ENCODE measurements at places on chromosomes 7 and 10. TPM values are rescaled to one million over a fixed set of nuclear protein-coding genes. Genes with fewer than 3 reads are reported as not detected.

KCNMA1 gene
- polyA plus RNA-seq = not detected

FAM237B gene
- not detected for polyA plus RNA-seq

TUBAL3 gene
- not detected for polyA plus RNA-seq

BHLHA15 gene
- polyA plus RNA-seq = 0.61 TPM

ANKRD2 gene
- not detected for polyA plus RNA-seq

ADRB1 gene
- polyA plus RNA-seq = not detected

LDB3 gene
- not detected for polyA plus RNA-seq

DGKI gene
- polyA plus RNA-seq = not detected

OR2A5 gene
- not detected for polyA plus RNA-seq

C10orf67 gene
- polyA plus RNA-seq = not detected

NUB1 gene
- 65.0 TPM for polyA plus RNA-seq

CALHM1 gene
- not detected for polyA plus RNA-seq

PARP12 gene
- 40.5 TPM for polyA plus RNA-seq

FAM25C gene
- polyA plus RNA-seq = not detected

HOXA10 gene
- not detected for polyA plus RNA-seq

CCDC172 gene
- not detected for polyA plus RNA-seq

TFR2 gene
- 0.58 TPM for polyA plus RNA-seq

DYNC1I1 gene
- polyA plus RNA-seq = not detected

C10orf88 gene
- 5.8 TPM for polyA plus RNA-seq

FAM241B gene
- polyA plus RNA-seq = not detected

TSPAN15 gene
- polyA plus RNA-seq = not detected

PNLIPRP1 gene
- polyA plus RNA-seq = not detected

RGR gene
- not detected for polyA plus RNA-seq

CDH23 gene
- polyA plus RNA-seq = 0.05 TPM

ASB10 gene
- not detected for polyA plus RNA-seq

C7orf33 gene
- polyA plus RNA-seq = not detected

PNLIPRP3 gene
- not detected for polyA plus RNA-seq

ZNF853 gene
- polyA plus RNA-seq = 1.4 TPM

PDCD11 gene
- 16.0 TPM for polyA plus RNA-seq

PODXL gene
- 0.90 TPM for polyA plus RNA-seq

TEX36 gene
- not detected for polyA plus RNA-seq

OR2A12 gene
- not detected for polyA plus RNA-seq

LSM8 gene
- 38.3 TPM for polyA plus RNA-seq

TSPAN12 gene
- not detected for polyA plus RNA-seq

HECW1 gene
- polyA plus RNA-seq = not detected

FFAR4 gene
- not detected for polyA plus RNA-seq

PPP1R17 gene
- polyA plus RNA-seq = not detected

PLAC9 gene
- polyA plus RNA-seq = not detected

CPA5 gene
- polyA plus RNA-seq = not detected

CYP2C9 gene
- polyA plus RNA-seq = not detected
